ENCODE measurements at places on chromosomes 2 and 18.

- no peak for DNase-seq
These were observed 38.4 kb downstream of the USP40 start for GRCh38 chr2:233528182-233528581.

- DNase-seq, result no peak
These were observed 237.5 kb upstream of the TMEM200C start for GRCh38 chr18:6132751-6133368.

GRCh38 chr2:181698223-181698622, 17.9 kb upstream of the NEUROD1 start:
- DNase-seq, result no peak

- DNase-seq, result no peak
These were observed 338.0 kb downstream of the TMX3 start for GRCh38 chr18:68376926-68377325.

- no peak for DNase-seq
These were observed 31.1 kb downstream of the DOK1 start for GRCh38 chr2:74585406-74586185.

- no peak for DNase-seq
These were observed 270.8 kb downstream of the ZEB2 start for GRCh38 chr2:144249035-144249637.

GRCh38 chr18:31566576-31567306, 24.9 kb upstream of the TTR start:
- no peak for DNase-seq

- no peak for DNase-seq
These were observed 29.1 kb downstream of the PRKD3 start for GRCh38 chr2:37295469-37296073.

DNA sequence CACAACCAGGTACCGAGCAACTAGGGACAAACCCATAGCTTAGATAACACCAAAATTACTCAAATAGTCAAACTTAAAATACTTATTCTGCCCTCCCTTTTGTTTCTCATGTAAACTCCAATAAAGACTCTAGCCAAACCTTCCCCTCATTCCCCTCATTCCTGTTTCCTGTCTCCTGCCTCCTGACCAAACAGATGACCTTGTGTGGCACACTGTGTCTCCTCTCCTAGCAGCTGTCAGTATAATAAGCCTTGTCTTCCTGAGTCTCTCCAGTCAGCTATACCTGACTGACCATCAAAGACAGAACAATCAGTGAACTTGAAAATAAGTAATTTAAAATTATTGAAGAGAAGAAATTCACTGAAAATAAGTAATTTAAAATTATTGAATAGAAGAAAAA, 14.3 kb downstream of the SULT1C4 start:
- no peak for DNase-seq

GRCh38 chr2:147424766-147425165, 420.1 kb upstream of the ACVR2A start:
- no peak for DNase-seq

DNA sequence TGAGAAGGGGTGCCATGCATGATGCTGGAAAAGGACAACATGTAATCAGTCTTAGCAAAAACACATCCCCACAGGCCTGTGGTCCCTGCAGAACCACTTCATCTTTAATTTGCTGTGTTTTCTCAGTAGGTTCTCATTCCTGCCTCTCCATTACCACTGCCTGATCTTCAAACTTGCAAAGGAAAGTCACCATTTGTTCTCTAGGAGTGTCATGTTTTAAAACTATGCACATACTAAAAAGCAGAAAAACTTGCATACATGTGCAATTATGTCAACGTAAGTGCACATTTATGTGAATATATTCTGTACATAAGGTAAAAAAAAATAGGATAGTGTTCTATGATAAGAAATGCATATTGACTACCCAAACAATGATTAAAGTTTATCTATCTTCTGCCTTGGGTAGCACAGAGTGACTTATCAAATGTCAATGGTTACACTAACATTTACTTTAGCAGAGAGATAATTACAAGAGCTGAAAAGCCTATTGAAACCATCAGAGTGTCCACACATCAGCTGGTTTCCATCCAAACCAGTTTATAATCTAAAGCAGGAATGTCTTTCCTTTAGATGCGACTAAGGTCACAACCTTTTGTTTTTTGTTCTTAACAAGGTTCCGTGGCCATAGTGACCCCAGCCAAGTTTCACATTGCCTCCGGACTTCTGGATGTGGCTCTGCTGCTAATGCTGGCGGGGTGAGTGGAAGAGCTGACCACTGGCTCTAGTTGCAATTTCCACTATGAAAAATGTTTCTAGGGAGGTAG, 58.7 kb upstream of the RMDN2 start:
- no peak for DNase-seq

DNA sequence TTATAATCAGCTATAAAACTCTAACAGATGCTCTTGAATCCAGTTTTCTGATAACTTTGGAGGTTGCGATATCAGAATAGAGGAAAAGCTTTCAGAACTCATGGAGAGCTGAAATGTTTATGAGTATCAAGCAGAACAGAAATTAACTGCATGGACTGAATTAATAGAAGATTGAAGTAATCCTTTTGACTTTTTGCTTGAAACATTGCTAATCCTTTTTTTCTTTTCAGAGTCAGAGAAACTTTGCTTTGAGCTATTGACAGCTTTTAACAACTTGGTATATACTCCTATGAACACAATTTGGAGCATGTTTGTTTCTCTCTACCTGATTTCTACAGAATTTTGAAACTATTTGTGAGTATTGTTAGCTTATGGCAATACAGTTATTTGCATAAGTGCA, 1254.8 kb downstream of the LRP1B start:
- DNase-seq, result no peak

GRCh38 chr18:45019469-45019868, 338.8 kb downstream of the SETBP1 start:
- no peak for DNase-seq

DNA sequence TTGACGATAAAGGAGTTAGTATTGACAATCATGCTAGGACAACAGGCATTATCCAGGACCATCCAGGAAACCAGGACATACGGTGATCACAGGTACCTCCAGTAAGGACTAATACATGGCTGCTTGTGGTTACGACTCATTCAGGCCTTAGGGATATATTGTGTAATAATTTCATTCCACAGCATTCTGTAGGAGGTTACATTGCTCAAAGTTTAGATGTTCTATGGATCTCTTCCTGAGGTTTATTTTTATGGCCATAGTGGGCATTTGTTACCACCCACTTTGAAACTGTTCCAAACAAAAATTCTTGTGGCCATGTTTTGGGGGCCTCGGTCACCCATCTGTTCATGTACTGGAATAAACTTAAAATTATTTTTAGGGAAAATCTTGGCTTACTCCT, 431.6 kb downstream of the METTL4 start:
- no peak for DNase-seq

DNA sequence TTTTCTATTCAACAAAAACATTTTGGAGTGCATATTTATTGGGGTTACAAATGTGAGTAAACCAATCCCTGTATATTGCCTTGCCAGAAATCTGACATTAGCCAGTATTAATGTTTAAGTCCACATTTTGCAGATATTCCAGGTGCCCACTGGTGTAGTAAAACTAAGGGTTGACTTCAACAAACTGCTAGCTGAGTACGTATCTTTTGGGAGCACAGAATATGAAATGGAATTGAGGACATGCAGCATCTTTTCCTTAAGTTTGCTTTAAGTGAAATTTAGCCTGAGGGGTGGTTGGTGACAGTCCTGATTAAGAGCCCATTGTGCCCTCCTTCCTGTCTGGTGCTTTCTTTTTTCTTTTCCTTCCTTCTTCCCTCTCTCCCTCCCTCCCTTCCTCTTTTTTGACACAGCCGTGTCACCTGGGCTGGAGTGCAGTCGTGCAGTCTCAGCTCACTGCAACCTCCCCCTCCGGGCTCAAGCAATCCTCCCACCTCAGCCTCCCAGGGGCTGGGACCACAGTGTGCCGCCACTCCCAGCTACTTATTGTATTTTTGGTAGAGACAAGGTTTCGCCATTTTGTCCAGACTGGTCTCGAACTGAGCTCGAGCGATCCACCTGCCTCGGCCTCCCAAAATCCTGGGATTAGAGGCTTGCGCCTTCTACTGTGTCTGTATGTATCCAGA, 1.6 kb downstream of the NUP35 start:
- no peak for DNase-seq

GRCh38 chr2:167287212-167287611, 398.9 kb downstream of the XIRP2 start:
- no peak for DNase-seq

DNA sequence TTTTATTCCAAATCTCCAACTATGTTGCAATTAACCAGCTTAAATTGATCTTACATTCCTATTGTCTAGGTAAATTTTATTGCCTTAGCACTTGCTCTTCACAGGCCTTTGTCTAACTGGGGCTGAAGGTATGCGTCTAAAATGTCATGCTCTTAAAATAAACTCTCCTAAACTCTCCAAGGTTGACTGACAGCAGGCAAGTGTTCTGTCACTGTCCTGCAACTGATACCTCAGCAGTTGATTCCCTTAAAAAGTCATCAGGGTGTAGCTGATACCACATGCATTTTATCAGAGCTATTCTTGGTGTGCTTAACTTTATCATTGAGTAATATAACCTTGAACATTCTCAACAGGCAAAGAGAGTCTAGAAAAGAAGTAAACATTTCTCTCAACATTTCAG, 680 bp downstream of the TTN start:
- DNase-seq, result no peak

- DNase-seq, result no peak
These were observed 147.5 kb upstream of the TTC39C start for GRCh38 chr18:23867006-23867405.

GRCh38 chr2:78293768-78294167, 731.7 kb upstream of the REG3G start:
- no peak for DNase-seq

DNA sequence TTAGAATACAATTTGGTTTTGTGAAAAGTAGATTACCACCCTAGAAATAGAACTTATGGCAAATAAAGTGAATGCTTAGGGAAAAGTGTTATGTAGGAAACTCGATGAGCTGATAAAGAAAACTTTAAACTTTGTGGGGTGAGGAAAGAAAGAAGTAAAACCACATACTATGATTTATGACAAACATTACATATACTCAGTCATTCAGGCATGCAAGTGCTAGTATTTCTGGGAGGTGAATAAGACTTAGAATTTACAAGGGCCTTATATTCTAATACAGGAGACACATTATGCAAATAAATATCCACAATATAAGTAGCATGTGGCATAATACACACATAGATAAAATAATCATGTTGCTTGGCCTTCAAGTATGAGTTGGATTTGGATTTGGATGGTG, 618.1 kb downstream of the XIRP2 start:
- no peak for DNase-seq

- DNase-seq, result no peak
These were observed 169.7 kb upstream of the LRP1B start for GRCh38 chr2:142300517-142300916.

- no peak for DNase-seq
These were observed 229.5 kb downstream of the ETAA1 start for GRCh38 chr2:67626656-67627055.

- no peak for DNase-seq
These were observed 8.3 kb downstream of the KCNG2 start for GRCh38 chr18:79805926-79806487.

DNA sequence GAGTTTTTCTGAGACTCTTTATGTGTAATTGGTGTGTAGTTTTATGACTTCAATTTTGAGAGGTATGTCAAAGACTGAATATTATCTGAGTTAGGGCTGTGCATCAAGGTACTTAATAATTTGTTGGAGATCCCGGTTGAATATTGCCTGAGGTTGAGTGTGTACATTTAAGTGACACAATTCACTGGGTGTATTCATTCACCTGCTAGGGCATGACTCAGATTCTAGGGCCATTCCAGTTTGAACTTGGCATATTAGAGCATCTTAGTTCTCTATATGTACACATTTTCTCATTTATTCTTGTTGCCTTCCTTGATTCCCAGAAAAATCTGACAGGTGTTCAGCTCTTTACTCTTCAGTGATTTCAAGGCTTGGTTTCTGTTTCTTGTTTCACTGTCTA, 12.5 kb downstream of the MAP4K4 start:
- DNase-seq, result no peak

DNA sequence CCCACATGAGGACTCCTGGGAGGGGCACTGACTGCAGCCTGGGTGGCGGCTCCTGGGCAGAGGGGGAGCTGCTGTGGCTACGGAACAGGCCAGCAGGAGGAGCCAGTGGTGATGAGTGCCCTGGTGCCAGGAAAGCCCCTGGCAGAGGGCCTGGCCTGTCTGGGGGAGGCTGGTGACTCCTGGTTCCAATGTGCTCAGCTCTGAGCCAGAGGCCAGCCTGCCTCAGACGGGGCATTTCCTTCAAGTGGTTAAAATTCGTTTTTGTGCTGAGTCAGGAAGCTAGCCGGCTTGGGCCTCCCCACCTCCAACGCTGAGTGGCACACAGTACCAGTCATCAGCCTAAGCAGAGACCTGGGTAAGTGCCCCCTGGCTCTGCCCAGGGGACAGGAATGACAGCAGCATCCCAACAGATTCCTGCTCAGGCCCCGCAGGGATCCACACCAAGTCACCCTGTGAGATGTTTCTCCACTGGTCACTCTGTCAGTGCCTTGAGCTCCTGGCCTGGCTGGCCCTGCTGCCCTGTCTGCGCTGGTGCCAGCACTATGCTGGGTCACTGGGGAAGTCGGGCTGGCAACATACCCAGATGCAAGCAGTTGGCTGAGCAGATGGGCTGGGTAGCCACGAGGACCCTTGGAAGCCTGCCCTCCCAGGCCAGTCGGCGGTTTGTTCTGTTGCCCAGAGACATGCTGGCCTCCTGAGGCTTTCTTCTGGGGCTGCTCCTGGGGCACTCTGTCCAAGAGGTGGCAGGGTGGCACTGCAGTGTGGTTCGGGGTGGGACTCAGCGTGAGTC, 7.1 kb upstream of the KLF11 start:
- no peak for DNase-seq

- no peak for DNase-seq
These were observed 24.7 kb downstream of the IL1B start for GRCh38 chr2:112811841-112812306.

GRCh38 chr18:37407571-37407970, 158.0 kb downstream of the CELF4 start:
- DNase-seq, result no peak

DNA sequence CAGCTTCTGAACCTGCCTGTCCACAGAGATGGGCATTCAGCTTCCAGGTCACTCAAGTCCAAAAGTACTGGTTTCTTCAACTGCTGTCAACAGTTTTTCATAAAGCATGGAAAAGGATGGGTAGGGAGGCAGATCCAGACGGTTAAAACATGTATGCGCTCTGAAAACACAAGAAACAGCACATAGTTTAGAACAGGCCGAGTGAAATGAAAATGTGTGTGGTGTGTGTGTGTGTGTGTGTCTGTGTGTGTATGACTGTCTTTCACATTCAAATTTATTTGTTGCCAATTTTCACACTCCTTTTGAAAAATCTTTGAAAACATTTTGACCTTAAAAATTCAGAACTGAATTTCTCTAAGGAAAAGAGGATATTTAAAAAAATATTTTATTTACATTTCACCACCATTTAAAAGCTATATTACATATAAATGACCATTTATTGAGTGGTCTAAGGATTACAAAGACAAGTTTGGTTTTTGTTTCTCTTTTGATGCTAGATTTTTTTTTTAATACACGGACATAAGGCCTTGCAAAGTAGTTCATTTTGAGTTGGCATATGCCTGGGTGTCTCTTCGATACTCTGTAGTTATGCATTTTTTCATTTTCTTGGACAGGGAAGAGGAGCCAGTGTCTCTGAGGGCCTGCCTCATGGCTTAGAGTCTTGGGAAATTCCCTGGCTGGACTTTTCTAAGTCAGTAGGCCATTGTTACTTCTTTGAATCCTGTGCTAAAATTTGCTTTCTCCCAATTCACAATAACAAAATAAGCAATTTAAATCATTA, 30.0 kb upstream of the STK17B start:
- DNase-seq, result no peak

All from renal pelvis (tissue), 12 donors.